GOT3 (cell line): ENCODE measurements at places on chromosomes 3 and 15.

GRCh38 chr15:85897895-85898717 is 103.4 kb upstream of the KLHL25 start:
- DNase-seq, result no peak

DNA sequence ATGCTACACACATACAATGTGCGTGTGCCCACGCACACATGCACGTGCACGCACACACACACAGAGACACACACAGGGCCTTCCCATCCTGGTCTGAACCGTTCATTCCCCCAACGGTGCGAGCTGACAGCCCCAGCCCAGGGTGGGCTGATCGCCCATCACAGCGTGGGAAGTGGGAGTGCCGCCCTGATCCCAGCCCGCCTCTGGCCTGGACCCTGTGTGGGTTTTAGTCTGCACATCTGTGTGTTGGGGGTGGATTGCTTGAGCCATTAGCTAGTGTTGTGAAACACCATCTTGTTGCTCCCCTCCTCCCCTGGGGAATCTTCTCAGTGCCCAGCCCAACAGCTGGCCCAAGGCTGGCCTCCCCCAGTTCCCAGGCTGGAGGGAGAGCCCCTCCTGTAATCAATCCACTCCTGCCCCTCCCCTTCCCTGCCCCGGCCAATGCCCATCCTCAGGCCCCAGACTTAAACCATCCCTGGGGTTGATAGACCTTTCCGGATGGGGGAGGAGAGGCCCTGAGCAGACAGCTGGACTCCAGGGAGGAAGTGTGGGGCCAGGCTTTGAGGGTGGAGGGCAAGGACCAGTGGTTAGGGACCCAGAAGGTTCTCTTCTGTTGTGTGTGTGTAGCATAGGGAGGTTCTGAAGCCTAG is 8.3 kb downstream of the SEMA3G start:
- DNase-seq, result no peak

GRCh38 chr15:76979331-76979925 is 15.5 kb upstream of the PSTPIP1 start:
- DNase-seq, result no peak

GRCh38 chr3:180408654-180409053 is 193.3 kb upstream of the TTC14 start:
- no peak for DNase-seq

- DNase-seq, result no peak
These were observed 101.3 kb downstream of the UBE2E2 start for GRCh38 chr3:23304424-23304823.

- DNase-seq, result no peak
These were observed 482.2 kb downstream of the RBMS3 start for GRCh38 chr3:29763115-29763514.

DNA sequence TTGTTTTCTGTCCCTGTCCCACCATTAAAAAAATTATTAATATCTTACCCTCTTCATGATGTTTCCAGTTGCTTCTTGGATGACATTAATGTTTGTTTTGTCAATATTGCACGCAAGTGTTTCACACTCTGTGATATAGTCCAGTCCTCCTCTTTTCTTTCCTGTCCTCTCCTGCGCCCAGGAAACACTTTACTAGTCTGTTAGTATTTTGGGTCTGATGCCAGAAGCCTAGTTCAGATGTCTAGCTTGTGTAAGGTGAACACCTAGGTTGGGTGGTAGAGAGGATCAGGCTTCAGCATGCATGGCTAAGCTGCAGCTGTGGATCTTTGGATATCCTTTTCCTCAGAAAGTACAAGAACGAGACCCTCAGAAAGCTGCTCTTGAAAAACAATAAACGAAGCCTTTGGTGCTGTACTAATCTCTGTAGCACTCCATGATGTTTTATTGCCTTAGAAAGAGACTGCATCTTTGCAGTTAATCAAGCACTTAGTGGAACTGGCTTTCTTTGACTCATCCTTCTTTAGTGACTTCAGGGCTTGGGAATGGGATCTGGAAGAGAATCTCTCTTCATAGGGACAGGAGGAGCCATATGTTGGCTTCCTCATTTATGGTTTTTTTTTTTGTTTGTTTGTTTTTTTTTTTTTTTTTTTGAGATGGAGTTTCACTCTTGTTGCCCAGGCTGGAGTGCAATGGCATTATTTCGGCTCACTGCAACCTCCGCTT is 253.4 kb downstream of the LPP start:
- no peak for DNase-seq

GRCh38 chr15:95972041-95972553 is 358.4 kb upstream of the NR2F2 start:
- DNase-seq, result no peak

- no peak for DNase-seq
These were observed 234.2 kb downstream of the GRM7 start for GRCh38 chr3:7095116-7095515.

DNA sequence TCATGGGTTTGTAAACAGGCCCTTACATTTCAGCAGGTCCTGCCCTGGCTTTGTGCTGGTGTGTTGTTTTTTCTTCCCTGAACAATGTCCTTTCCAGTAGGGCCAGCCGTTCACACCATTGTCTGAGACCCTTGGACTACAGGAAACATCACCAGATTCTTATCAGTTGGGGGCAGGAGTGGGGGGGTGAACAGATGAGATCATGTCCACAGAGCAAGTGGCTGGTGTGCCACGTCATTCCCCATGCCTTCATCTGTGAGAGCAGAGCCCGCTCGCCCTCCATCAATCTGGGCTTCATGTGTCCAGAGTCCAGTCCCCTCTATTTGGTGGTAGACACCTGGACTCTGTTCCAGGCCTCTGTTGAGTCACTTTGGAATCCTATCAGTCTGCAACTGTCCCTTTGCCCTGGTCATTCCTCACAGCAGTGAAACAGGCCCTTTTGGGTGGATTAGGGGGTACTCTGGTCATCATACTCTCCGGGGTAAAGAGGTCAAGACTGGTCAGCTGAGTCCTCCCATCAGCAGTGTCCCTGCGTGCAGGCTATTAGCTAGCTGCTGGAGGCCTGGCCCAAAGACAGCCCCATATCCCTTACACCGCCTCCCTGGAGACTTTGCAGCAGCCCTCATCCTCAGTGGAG is 15.0 kb downstream of the SEMA3G start:
- no peak for DNase-seq

GRCh38 chr3:64242435-64242834 is 17.2 kb upstream of the PRICKLE2 start:
- DNase-seq, result no peak

- DNase-seq, result no peak
These were observed 113.8 kb downstream of the AKAP13 start for GRCh38 chr15:85494048-85494777.

- no peak for DNase-seq
These were observed 65.8 kb upstream of the CACNA2D3 start for GRCh38 chr3:54056521-54056920.

GRCh38 chr15:73150831-73151230 is 98.6 kb downstream of the NEO1 start:
- no peak for DNase-seq

GRCh38 chr15:78605201-78605600 is 15.6 kb downstream of the CHRNA3 start:
- no peak for DNase-seq

GRCh38 chr3:52318186-52318816 is 2.2 kb downstream of the DNAH1 start:
- no peak for DNase-seq

GRCh38 chr3:124846189-124846588 is 41.0 kb downstream of the ITGB5 start:
- DNase-seq, result no peak
